Esophagus muscularis mucosa (tissue), 4 donors: ENCODE measurements at places on chromosomes 7 and 10. TPM values are rescaled to one million over a fixed set of nuclear protein-coding genes. Genes with fewer than 3 reads are reported as not detected.

The C7orf57 gene
- total RNA-seq: not detected

GRCh38 chr7:44309271-44310091 is 15.9 kb downstream of the CAMK2B start:
- peak; percentile 91 for DNase-seq

- DNase-seq: no peak
Observed at GRCh38 chr10:44990965-44991364, 9.8 kb upstream of the ZNF22 start.

GRCh38 chr7:20971219-20971618 is 184.5 kb upstream of the SP8 start:
- DNase-seq: no peak

- DNase-seq: no peak
Observed at GRCh38 chr7:129122751-129123509, 21.6 kb upstream of the TSPAN33 start.
